ENCODE measurements at places on chromosomes 7 and 10.
A peak's percentile ranks its signal among the peaks of the same experiment; 100 is the strongest.

DNA sequence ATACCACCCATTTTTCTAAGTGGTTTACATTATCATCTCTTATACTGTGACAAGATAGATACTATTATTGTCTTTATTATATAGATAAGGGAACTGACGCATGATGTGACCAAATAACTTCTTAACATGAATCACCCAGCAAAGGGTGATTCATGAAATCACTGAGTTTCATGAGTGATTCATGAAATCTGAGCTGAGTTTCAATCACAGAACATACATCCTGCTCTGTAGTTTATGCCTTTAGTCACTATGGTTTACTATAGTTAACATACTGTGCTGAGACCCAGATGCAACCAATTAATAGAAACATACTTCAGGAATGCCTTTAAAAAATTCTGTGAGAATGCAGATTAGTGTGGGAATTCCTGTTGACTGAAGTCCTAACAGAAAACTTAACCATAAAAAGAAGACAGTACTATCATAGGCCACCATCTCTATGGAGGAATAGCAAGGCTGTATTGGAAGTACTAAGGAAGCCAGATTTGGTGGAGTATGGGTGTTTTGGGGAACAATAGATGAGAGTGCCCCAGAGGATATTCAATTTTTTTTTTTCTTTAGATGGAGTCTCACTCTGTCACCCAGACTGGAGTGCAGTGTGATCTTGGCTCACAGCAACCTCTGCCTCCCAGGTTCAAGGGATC is 43.1 kb upstream of the SEMA3A start:
- no peaks in the 10 kb centered on the region for H3K36me3 ChIP-seq
- no peak overlapping the region for H3K4me3 ChIP-seq
- H3K4me1 ChIP-seq, result no peaks in the 10 kb centered on the region
- no peak for DNase-seq
- H3K27me3 ChIP-seq, result no peaks in the 10 kb centered on the region

DNA sequence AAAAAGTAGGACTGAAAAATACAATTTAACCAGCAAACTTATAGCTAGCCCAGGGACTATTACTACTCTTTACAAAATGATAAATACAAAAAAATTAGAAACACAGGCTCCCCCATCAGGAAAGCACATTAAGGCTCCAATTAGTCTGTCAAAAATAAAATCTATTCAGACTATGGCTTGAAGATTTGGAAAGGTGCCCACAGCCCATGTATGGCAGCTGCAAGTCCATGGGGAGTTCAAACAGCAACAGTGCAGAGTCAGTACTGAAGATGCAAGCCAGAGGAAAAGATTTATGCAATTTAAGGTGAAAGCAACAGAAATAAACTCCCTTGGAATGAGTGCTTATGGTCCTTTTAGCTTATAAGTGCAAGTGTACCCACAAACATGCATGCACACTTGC is 29.7 kb downstream of the IMMP2L start:
- H3K4me3 ChIP-seq, result no peak overlapping the region
- DNase-seq, result no peak
- H3K27me3 ChIP-seq, result no peaks in the 10 kb centered on the region

DNA sequence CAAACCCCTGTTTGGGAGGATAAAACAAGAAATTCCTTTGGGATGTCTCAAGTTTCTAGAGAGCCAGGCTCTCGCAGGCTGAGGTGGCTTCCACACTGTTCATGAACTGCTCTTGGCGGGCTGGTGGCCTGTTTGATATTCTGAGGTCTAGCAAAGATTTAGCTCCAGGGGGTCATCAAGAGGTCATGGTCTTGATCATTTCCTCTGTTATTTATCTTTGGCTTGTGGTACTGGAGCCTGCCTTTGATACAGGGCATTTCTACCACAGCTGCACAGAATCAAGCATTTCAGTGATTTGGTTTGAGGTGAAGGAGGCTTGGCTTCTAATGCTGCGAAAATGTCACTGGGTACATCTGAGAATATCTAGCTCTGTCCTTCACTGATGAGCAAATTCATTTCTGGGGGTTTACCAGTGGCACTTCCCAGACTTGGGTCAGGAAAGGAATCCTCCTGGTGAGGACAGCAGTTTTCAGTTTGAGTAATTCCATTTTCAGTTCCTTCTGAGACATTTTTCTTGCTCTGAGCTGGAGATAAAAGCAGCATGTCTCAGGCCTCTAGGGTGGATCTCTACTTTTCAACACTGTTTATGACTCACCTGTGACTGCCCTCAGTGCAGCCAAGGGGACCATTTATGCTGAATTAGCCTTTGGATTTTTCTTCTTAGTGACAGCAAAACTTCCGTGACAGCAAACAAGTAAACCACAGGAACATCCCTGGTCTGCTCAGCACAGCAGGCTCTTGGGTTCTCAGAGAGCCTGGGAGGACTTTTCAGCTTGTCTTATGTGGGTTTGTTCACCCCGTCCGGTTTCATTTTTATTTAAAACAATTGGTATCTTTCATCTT is 312.0 kb downstream of the RNLS start:
- no peaks in the 10 kb centered on the region for H3K27me3 ChIP-seq
- DNase-seq, result no peak
- H3K4me3 ChIP-seq, result no peak overlapping the region
- no peaks in the 10 kb centered on the region for H3K36me3 ChIP-seq

DNA sequence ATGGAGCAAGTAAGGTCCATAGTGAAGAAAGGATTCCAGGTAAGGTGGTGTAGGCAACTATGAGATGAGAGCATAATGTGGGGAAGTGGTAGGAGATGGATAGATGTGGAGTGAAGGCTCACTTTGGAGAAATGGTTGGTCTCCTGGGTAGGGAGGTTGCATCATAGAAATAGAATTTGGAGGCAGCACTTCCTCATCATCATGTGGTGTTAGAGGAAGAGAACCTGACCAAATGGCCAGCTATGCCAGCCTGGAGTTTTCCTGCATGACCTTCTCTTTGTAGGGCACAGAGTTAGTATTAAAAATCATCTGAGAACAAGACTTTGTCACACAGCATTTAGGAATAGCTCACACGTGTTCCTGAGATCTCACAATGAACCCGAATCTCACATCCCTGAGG is 126.7 kb upstream of the CXCL12 start:
- no peaks in the 10 kb centered on the region for H3K36me3 ChIP-seq
- H3K4me3 ChIP-seq, result no peak overlapping the region
- no peak for DNase-seq

GRCh38 chr7:131629217-131629882 is 72.9 kb upstream of the PODXL start:
- no peaks in the 10 kb centered on the region for H3K27me3 ChIP-seq
- no peak overlapping the region for H3K4me3 ChIP-seq
- H3K4me1 ChIP-seq, result peaks cover 35% of the 10 kb centered on the region
- no peak overlapping the region for H3K27ac ChIP-seq

DNA sequence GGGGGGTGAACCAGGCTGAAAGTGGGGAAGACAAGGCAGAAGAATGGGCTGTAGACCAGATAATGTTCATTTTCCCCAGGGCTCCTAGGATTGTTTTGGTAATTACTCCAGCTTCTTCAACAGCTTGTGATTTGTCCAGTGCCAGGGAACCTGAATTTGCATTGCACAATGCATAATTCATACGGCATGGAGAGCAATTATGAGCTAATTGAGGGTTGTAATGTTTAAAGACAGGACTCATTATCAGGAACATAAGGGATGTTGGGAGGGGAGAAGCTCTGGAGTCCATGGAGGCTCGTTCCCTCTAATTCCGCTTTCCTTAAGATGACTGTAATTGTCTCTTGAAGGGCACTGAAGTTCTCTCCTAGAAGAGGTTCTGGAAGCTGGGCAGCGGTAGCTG is 405.0 kb upstream of the ZMIZ1 start:
- DNase-seq, result no peak
- H3K27ac ChIP-seq, result no peak overlapping the region
- no peaks in the 10 kb centered on the region for H3K36me3 ChIP-seq

GRCh38 chr7:144404946-144405345 is 1.5 kb upstream of the NOBOX start:
- H3K4me1 ChIP-seq, result no peaks in the 10 kb centered on the region
- H3K36me3 ChIP-seq, result no peaks in the 10 kb centered on the region
- DNase-seq, result no peak

GRCh38 chr7:150631084-150631826 is 930 bp downstream of the GIMAP6 start:
- H3K27ac ChIP-seq, result peak overlapping the region; percentile 70
- no peaks in the 10 kb centered on the region for H3K27me3 ChIP-seq
- H3K4me1 ChIP-seq, result no peaks in the 10 kb centered on the region
- no peak for DNase-seq
- H3K4me3 ChIP-seq, result peak overlapping the region; percentile 62

DNA sequence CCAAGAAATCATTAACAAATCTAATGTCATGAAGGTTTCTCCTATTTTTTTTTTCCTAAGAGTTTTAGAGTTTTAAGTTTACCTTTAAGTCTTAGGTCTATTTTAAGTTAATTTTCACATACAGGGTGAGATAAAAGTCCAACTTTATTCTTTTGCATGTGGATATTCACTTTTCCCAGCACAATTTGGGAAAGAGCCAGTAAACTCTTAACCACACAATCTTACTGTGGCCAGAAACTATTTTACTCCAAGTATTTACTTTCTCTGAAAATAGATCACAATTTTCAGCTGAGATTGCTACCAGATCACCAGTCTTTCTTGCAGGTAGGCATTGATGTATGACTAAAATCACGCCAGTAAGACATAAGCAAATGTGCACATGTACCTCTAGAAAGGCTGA is 728.5 kb downstream of the TNS3 start:
- H3K4me3 ChIP-seq, result no peak overlapping the region
- H3K27me3 ChIP-seq, result no peaks in the 10 kb centered on the region
- H3K36me3 ChIP-seq, result no peaks in the 10 kb centered on the region
- no peak for DNase-seq
- no peak overlapping the region for H3K27ac ChIP-seq

GRCh38 chr7:13542451-13542850 is 447.0 kb downstream of the ETV1 start:
- H3K4me1 ChIP-seq, result no peaks in the 10 kb centered on the region
- H3K4me3 ChIP-seq, result no peak overlapping the region
- H3K27ac ChIP-seq, result no peak overlapping the region
- no peak for DNase-seq

DNA sequence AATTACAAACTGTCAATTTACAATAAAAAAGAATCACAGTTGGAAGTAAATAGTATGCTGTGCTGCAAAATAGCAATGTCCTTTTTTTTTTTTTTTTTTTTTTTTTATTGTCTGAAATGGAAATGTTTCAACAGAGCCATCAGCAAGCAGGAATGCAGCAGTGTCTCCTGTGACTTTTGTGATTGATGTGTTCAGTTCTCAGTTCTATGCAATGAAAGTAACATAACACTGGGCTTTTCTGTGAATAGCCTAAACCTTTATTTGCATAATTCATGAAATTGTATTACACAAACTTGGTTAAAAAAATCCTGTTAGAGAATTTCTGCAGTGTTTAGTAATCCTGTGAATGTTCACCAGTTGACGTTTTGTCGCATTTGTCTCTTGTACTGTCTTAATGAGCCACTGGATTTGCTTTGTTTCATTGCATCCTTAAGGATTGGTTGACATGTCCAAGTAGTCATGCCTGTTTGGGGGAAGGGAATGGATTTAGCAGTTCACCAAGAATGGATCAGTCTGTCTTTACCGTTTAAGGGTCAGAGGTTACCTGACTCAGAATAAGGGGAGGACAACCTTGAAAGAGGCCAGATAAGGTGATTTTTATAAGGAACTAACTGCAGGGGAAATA is 192.7 kb downstream of the MLLT10 start:
- H3K4me3 ChIP-seq, result no peak overlapping the region
- no peak for DNase-seq
- no peaks in the 10 kb centered on the region for H3K27me3 ChIP-seq
- H3K4me1 ChIP-seq, result peaks cover 67% of the 10 kb centered on the region
- peaks cover 22% of the 10 kb centered on the region for H3K36me3 ChIP-seq
- peak overlapping the region; percentile 68 for H3K27ac ChIP-seq

DNA sequence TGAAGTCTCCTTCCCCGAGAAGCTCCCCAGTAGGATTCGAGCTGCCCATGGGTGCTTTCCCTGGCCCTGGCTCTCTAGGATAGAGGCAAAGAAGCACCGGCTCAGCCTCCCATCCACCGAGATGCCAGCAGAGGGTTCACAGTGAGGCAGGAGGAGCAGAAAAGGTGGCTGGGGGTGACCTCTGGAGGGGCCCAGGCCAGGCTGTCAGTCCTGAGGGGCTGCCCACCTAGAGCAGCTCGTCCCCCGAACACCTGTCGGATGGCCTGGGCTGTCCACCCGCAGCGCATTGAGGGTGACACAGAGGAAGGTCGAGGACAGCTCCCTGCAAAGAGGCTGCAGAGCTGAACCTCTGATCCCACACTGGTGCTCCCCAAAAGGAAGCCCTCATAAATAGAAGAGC is 167.2 kb upstream of the PPP2R2D start:
- no peaks in the 10 kb centered on the region for H3K36me3 ChIP-seq
- no peaks in the 10 kb centered on the region for H3K4me1 ChIP-seq
- no peak overlapping the region for H3K27ac ChIP-seq
- H3K27me3 ChIP-seq, result no peaks in the 10 kb centered on the region
- no peak overlapping the region for H3K4me3 ChIP-seq
- no peak for DNase-seq

DNA sequence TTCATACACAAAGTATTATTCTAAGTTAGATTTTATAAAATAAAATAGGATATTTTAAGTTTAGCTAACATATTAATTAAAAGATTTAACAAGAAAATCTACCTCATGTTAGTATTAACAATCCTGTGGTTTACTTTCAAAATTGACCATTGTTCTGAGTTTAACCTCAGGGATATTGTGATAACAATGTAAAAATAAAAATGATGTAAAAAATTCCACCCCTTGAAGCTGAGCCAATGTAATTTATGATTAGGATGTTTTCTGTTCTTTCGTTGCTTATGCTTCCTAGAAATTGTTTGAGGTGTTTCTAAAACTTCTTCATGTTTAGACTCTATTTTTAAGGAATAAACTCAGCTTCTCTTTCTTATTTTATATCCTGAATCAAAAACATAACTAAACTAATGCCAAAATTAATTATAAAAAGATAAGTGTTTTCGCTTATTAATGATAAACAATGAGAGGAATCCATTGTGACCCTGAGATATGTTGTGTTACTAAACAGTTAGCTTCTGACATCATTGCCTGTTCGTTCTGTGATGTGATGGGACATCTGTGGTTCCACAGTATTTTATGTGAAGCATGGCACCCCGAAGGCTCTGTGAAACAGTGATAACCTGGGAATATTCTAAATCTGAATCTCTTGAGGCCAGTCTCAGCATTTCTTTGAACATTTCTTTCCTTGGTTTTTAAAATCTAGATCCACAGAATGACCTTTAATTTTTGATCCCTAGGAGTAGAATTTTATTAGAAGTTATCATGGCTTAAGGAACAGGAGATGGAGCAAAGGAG is 340.8 kb downstream of the ARL4A start:
- H3K36me3 ChIP-seq, result no peaks in the 10 kb centered on the region
- no peak for DNase-seq
- no peaks in the 10 kb centered on the region for H3K27me3 ChIP-seq
- H3K27ac ChIP-seq, result no peak overlapping the region
- H3K4me3 ChIP-seq, result no peak overlapping the region
